ENCODE measurements at places on chromosomes 7 and 10.

DNA sequence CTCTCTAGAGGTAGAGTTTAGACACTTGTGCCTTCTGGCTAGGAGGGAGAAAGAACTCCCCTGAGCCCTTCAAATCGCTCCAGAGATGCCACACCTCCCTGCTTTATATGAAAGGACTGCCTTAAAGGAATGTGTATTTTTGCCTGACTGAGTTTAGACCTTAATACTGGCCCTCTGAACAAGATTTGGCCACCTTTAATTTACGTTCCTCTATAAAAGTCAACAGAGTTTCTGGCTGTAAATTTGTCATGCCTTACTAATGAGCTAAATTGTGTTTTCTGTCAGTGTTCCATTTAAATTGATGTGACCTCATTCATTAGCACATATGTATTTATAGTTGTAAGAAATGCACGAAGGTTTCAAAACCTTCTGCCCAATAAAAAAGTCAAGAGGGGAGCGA is 48.0 kb downstream of the SEMA3C start:
- DNase-seq, result no peak

DNA sequence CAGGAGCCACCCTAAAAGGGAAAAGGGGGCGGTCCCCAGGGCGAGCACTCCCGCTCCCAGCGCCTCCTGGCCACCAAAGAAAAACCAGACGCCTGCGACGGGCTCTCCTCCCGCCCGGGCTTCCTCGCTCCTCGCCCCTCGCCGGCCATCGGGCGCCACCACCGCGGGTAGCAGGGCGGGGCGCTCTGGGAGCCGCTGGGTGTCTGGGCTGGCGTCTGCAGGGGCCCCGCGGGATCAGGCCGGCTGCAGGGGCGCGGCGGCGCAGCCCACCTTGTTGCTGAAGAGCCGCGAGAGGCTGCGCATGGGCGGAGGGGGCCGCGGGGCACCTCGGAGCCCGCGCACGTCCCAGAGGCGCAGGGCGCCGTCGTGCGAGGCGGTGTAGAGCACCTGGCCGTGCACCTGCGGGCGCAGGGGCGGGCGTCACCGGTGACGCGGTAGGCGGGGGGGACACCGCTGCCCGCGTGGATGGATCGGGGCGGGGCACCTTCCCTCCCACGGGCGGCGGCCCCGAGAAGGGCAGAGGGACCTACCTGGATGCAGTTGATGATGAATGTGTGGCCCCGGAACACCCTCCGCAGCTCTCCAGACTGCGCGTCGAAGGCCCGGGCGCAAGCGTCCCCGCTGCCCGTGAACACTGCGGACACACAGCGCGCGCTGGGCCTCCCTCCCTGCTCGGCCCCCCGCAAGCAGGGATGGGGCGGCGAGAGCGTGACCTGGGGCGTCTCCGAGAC is 28.3 kb downstream of the WDR86 start:
- no peak for DNase-seq

DNA sequence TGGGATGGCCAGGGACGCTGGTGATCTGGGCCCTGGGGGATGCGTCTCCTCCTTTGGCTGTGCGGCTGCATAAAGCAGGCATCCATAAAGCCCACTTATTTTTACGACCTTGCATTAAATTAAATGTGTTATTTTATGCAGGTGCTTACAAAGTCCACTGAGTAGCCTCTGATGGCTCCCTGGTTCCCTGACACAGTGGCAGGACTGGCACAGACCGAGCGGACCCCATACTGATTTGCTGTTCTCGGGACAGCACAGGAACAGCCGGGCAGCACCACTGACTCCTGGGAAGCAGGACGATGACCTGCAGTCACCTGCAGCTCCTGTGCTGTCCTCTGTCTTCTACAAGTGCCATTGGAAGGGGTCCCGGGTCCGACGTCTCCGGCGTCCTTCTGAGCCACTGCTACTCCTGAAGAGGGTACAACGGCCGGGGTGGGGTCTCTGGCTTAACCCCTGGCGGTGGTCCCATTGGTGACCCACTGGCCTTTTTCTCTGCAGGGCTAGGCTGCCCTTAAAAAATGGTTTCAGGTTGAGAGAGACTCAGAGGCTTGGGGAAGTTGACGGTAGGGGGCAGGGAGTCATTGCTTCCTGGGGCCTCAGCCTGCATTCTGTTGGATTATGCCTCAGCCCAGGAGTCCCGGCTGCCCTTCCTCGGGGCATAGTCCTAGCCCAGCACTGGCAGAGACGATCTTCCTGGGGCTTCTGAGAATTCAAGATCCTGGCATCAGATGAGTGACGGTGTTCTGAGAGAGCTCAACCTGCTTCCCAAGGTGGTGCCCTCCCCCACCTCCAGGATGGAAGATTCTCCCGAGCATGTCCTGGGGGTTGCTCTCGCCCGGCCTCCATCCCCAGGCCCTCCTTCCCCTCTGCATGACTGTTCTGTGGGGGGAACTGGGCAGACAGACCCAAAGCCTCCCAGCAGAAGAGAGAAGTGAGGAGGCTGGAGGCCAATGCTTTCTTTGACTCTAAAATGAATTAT is 330.1 kb downstream of the ADARB2 start:
- no peak for DNase-seq

DNA sequence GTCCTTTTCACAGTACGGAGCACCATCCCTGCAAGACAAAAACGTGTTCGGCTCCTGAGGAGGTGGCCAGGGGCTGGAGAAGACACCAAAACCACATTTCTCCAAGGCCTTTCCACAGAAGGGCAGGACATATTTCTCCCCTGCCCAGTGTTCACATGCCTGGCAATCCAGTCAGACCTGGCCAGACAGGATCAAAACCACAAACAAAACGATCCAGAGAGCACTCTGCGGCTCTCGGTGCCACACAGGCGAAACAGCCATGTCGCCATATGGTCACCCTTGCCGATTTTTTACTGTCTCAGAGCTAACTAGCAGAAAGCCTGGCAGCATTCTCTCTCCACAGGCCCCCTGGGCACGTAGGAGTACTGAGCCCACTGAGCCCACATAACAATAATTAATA is 113.0 kb downstream of the ABLIM1 start:
- no peak for DNase-seq

GRCh38 chr7:111138193-111138569 is 47.3 kb downstream of the LRRN3 start:
- DNase-seq, result peak; percentile 9

- DNase-seq, result no peak
Measured at GRCh38 chr7:146424084-146424483, 307.5 kb downstream of the CNTNAP2 start.

DNA sequence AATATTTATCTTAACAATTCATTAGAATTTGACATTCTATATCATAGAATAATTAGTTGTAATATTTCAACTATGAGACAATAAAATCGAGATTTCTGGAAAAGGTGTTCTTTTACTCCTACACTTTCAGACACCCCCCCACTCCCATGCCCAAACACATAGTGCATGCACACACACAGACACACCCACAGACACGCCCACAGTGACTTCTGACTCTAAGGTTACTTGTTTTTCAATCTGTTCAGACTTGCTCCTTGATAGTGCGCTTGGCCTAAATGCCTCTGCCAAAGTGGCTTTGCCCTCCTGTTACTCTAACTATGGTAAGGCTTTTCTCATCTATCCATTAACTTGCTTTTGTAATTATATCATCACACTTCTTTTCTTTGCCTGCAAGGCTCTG is 144.0 kb upstream of the PPP1R3A start:
- no peak for DNase-seq

- no peak for DNase-seq
Measured at GRCh38 chr10:103855424-103855823, at the start of gene SH3PXD2A. SH3PXD2A (minus strand) TSS chr10:103855576; CDS start chr10:103855266, 310 bp downstream.

DNA sequence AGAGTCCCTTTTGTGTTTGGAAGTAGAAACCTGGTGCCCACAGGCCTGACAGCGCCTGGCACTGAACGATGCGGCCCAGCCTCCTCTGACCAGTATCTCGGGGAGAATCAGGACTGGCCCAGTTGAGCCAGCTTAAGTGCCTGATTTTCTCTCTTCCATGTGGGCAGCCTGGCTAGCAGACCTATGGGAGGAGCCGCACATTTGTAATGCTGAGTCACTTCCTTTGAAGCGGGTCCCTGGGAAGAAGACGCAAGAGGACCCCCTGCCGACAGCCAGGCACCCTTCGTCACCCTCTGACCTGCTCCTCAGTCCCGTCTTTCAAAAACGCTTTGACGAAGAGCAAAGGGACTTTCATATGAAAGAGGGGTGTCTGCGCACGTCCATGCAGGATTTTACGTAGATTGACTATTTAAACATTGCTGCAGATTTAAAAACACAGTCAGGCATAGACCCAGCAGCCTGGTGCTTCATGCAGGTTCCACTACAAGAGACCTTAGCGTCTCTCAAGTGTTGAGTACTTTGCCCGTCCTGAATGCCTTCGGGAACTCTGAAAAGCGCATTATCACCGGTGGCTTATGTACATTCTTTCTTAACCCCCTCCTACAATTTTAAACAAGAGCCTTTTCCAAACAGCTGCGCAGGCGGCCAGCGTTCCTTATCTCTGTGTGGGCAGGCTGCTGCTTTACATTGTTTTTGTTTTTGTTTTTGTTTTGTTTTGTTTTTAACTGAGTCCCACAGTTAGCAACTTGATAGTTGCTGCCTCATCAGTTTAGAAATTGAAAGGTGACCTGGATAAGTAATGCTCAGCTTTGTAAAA is 36.5 kb upstream of the AP5Z1 start:
- peak; percentile 55 for DNase-seq

GRCh38 chr7:13447637-13448036 is 541.8 kb downstream of the ETV1 start:
- no peak for DNase-seq

GRCh38 chr10:121928528-121928884 is 675 bp upstream of the ATE1 start:
- DNase-seq, result no peak

- DNase-seq, result no peak
Measured at GRCh38 chr7:35657125-35657524, 37.8 kb downstream of the HERPUD2 start.

DNA sequence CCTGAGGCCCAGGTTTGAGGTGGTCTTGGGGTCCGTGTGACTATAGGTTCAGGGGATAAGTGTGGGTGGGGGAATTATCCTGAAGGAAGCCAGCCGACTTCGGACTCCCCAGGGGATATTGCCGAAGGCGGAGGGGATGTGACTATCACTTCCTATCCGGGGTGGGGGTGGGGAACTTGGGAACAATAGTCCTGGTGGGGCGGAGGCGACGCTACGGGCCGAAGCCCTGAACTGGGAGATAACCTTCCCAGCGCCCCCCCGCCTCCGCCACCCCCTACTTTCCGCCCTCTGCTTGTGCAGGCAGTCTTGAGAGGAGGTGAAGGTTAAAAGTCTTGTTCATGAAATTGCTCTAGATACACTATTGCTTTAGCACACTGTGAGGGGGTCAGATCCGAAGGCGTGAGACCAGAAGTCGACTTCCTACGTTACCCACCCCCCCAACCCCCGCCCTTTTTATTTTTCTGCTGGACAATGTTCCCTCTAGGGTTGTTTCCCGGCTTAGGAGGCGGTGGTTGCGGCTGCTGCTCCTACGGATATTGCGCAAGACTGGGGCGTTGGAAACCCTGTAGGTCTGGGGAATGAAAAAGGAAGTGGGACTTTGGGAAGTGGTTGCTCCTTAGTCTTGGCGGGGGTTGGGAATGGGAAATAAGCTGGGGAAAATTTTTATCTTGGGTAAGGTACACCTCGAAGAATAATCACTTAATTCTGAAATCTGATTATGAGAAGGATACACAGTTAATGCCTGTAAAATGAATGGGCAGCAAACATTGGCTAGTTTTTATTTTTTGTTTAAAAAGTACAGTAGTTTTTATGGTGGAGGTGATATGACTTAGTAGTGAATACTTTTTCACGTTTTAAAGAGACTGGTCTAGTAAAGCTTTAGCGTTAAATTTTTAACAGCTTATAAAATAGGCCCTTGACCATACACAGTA is 1.5 kb downstream of the PTPN12 start:
- DNase-seq, result peak; percentile 93

Measured in left lung (tissue), 14 donors.